ENCODE measurements at places on chromosomes 12 and 14. TPM values are rescaled to one million over a fixed set of nuclear protein-coding genes. Genes with fewer than 3 reads are reported as not detected.

CMKLR1 gene
- total RNA-seq, result 6.1 TPM

TTC9 gene
- 4.2 TPM for total RNA-seq

COX8C gene
- total RNA-seq, result not detected

SLC7A7 gene
- total RNA-seq, result 14.2 TPM

KIF5A gene
- total RNA-seq, result 0.82 TPM

GPD1 gene
- total RNA-seq, result 222 TPM

HEBP1 gene
- 14.0 TPM for total RNA-seq

GRCh38 chr14:99590746-99591555 is 13.1 kb downstream of the CCDC85C start:
- DNase-seq, result no peak

GRCh38 chr14:77014004-77014604 is 14.4 kb downstream of the IRF2BPL start:
- DNase-seq, result peak; percentile 77

DNA sequence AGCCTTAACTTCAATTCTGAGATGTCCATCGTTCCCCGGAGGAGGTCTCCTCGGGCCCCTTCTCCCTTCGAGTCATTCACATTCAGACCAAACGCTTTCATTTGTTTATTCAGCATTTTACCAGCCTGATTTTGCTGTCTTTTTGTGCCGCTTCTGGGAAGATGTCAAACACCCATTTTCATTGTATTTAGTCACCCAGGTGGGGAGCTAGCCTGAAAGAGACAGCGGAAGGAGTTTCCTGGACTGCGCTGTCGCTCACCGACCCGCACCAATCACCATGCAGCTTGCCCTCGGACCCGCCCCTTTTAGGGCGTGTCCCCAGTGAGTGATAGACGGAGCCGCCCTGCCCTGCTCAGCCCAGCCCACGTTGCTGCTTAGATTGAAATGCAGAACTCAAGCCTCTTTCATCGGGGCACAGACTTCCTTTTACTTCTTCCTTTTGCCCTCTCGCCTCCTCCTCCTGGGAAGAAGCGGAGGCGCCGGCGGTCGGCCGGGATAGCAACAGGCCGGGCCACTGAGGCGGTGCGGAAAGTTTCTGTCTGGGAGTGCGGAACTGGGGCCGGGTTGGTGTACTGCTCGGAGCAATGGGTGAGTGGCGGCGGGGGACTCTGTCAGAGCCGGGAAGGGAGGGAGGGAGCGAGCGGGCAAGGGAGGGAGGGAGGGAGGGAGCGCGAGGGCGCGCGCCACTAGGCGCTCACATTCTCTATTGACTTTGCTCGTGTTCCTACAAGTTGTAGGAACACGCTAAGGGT is at the start of gene PAX9:
Gene PAX9 (plus strand): TSS at position 355 of the 752 bp plus-strand sequence. CDS start 230 bp downstream, at position 585.
- peak; percentile 95 for DNase-seq

DNA sequence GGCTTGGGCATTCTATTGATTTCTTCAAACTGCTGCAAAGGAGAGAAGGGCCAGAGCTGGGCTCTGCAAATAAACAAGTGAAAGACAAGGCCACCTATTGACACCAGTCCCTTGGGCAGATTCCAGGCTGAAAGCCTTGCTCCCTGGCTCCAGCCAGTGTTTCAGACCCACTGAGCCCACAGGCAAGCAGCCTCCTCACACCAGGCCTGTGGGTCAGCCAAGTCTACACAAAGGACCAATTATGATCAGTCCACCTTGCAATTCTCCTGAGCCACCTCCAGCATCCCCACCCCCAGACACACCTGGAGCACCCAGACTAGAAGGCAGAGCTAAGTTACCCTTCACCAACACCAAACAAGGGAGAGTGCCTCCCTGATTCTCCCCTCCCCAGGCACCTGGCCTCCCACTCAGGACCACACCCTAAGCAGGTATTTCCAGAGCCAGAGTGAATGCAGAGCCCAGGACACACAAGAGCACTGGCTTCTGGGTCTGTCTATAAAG is 13.8 kb downstream of the ACTN1 start:
- DNase-seq, result no peak

GRCh38 chr14:93960774-93961438 is 15.5 kb downstream of the ASB2 start:
- DNase-seq, result no peak

DNA sequence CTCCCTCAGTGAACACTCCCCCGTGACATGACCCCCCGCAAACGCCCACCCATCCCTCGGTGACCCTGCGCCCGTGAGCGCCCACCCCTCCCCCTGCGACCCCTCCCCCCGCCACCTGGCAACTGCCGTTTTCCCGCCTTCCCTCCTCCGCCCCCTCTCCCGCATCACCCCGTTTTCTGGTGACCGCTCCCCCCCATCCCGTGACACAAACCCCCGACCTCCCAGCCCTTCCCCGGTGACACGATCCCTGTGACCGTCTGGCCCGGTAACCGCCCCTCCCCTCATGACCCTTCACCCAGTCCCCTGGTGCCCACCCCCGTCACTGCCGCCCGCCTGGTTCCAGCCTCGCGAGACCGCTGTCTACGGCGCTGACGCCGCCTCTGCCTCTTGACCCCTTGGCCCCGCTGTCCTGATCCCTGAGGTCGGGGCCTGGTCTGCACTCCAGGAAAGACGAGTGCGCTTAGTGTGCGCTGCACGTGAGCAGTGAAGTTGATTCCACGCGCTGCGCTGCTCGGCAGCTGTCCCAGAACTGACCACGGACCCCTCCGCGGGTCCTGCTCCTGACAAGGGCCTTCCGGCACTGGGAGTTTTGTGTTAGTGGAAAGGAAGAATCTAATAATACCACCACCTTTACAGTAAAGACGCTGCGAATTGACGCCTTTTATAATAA is 59.4 kb downstream of the DDX51 start:
- peak; percentile 45 for DNase-seq

- peak; percentile 45 for DNase-seq
These were observed 14.0 kb downstream of the NPC2 start for GRCh38 chr14:74478996-74479635.

DNA sequence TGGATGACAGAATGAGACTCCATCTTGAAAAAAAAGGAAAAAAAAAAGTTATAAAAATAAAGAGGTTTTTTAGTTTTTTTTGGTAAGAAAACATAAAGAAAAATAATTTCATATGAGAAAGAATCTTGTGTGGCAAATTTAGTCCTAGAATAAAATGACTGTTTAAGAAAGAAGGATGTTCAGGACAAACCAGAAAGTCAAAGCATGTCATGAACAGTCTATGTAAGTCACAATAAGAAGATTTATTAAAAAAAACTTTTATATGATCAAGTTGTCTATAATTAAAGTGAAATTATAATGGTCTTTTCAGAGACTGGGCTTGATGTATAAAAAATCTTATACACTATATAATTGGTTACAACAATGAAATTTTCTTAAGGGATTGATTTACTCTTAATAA is 68.1 kb upstream of the HECTD1 start:
- no peak for DNase-seq

DNA sequence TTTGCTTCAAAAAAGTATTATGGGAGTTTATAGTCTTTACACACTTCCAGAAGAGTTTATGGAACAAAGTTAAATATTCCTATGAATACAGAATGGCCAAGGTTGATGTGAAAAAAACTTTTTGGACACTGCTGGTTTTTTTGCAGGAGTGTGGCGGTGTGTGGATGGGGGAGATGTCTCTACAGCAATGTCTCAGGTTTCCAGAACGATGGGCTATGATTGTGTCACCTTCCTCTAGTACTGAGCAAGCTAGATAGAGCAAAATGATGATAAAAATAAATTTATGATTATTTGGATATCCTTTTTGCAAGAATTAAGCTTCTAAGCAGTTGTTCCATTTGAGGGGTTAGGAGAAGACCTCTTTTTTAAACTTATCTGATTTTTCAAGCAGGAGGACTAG is 37.9 kb downstream of the FBXO34 start:
- no peak for DNase-seq
